ENCODE measurements at places on chromosomes 11 and 22.
A peak's percentile ranks its signal among the peaks of the same experiment; 100 is the strongest.

DNA sequence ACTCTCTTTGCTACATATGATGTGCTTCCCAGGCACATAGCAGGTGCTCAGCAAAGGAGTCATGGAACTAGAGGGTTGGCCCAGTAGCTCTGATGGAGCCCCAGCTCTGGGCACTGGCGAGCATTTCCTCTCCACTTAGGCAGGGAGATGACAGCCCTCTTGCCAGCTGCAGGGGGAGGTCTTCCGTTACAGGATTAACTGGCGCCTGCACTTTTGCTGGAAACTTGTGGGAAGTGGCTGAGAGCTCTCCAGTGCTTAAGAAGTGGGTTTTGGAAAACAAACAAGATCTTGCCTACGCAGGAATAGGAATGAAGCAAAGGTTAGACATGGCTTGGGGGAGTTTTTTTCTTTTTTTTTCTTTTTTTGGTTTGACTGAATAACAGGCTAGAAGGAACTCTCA, 75.5 kb downstream of the MICAL2 start:
- DNase-seq = no peak

GRCh38 chr11:47296045-47296444, 26.1 kb downstream of the MADD start:
- no peak for DNase-seq

DNA sequence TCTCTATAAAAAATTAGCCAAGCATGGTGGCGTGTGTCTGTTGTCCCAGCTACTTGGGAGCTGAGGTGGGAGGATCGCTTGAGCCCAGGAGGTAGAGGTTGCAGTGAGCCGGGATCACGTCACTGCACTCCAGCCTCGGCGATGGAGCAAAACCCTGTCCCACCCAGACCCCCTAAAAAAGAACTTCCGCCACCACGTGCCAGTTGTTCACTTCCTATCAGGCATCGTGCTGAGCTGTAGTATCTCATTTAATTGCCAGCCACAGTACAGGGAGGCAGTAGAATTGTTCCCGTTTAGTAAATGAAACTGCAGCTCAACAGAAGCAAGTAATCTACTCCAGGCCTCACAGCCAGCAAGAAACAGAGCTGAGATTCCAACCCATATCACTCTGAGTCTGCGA, 3.0 kb upstream of the TMEM132A start:
- no peak for DNase-seq

DNA sequence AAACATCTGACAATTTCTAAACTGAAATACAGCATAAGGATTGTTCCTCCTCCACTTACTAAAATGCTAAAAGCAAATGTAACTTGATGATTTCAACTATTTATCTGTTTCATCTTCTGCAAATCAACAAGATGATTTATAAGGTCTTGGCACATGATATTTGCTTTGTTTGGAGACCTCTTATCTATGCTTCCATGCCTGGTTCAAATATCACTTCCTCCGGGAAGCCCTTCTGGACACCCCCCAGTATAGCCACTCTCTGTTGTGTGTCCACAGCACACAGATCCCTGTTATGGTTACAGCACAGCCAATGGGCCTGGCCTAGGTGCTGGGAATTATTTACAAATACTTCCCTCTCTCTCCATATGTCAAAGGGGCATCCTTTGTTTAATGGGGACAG, 114.8 kb downstream of the C11orf58 start:
- DNase-seq = no peak

GRCh38 chr11:22666688-22667439, 453 bp downstream of the GAS2 start:
- DNase-seq = peak; percentile 22

GRCh38 chr11:68164437-68164836, 43.2 kb upstream of the CHKA start:
- no peak for DNase-seq

- DNase-seq = no peak
Measured at GRCh38 chr22:17733466-17733865, 40.8 kb downstream of the BID start.

DNA sequence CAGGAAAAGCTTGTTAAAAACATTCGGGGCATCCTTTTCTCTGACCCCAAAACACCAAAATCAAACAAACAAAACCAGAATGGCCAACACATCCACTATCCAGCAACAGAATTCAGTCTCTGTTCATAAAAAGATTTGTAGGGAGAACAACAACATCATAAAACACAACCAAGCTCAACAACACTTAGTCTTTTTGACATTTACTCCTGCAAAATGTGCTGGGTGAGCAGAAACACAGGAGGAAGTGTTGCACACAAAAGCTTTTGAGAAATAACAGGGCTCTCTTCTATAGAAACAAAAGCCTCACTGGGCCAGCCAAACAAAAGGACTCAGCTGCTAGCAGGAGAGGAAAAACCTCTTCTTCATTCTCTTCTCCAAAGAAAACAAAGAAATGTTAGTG, 736.0 kb upstream of the CCDC90B start:
- no peak for DNase-seq

- no peak for DNase-seq
Measured at GRCh38 chr11:134691295-134691873, 279.3 kb upstream of the B3GAT1 start.

GRCh38 chr11:69396051-69396947, 85.2 kb upstream of the LINC01488 start:
- no peak for DNase-seq

DNA sequence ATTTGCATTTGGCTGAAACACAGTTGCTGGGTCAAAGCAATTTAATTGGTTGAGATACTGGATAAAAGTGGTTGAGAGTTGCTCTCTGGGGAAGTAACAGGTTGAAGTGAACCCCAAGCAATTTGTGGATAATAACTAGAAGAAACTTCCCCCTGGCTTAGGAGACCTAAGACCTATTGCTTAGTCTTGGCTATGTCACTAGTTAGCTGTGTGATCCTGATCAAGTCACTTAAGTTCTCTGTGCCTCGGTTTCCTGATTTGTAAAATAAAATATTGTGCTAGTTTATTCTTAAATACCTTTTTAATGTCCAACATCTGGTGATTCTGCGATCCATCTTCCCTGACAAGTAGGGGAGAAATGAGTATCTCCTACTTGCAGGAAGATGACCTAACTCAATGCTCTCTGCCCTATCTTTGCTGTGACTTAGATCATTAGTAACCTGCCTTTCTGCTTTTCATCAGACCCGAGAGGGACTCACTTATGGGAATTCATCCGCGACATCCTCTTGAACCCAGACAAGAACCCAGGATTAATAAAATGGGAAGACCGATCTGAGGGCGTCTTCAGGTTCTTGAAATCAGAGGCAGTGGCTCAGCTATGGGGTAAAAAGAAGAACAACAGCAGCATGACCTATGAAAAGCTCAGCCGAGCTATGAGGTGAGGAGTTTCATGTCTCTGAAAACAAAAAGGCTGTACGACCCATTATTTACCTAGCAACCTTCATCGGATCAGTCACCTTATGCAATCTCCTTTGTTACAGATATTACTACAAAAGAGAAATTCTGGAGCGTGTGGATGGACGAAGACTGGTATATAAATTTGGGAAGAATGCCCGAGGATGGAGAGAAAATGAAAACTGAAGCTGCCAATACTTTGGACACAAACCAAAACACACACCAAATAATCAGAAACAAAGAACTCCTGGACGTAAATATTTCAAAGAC, 37.5 kb downstream of the EHF start:
- DNase-seq = no peak

DNA sequence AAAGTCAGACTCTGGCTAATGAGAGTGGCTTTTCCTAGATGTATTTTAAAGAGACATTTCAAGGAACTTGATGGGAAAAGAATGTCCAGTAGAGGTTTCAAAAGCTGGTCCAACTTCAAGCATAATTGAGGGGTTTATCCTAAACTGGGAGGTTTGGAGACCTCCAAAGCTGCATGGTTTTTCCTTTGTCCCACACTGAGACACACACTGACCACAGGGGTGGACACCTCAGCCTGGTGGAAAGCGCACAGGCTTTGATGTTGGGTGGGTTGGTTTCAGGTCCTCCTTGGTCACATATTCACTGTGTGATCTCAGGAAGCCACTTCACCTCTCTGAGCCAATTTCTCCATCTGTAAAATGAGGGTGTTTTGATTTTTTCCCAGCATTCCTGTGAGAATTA, 4.0 kb downstream of the SPON1 start:
- DNase-seq = no peak

DNA sequence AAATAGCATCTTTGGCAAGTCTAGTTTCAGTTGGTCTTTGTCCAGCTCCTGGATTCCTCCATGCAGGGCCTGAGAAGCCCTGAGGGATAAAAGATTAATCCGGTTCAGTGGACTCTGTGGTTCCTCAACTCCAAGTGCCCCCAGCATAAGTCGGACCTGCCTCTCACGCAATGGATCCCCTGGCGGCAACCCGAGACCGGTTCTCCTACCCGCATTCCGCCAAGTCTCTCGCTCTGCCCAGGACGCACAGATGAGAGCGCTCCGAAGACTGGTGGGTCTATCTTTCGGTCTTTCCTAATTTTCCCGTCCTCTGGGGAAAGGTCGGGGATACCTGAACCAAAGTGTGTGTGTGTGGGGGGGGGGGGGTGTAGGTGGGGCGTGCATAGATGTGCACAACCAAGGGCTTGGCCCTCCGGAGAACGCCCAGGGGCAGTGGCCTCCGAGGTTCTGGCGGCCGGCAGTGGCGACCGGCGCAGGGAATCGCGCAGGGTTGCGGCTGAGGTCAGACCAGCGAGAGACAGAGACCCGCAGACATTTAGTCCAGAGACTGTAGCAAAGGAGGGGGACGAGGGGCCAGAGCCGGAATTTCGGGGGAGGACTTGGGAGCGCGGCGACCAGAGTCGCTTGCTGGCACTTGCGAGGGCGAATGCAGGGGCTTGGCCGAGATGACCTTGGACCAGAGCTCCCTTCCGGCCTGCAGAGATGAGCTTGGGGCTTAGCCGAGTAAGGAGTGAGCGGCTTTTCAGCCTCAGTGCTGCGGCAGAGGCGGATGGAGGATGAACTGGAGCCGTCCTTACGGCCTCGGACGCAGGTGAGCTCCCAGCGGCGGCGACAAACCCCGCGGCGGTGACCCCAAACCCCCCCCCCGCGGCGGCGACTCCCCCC, 712 bp upstream of the SLC2A11 start:
- DNase-seq = no peak

DNA sequence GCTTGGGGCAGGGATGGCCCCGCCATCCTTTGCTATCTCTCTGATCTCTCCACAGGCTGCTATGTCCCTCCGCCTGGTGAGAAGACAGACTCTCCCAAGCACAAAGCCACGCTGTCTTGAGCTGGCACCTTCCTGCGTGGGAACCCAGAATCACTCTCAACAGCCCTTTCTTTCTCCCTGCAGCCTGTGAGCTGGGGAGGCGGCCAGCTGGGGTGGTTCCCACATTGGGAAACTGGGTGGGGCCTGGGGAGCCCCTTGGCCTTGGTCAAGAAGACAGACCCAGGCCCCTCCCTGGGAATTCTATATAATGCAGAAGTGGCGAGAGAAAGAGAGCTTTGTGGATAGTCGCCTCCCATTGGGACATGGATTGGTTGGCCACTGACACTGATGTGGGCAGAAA, 129.0 kb upstream of the TIMP3 start:
- no peak for DNase-seq

GRCh38 chr11:73275381-73275750, 3.2 kb downstream of the P2RY6 start:
- no peak for DNase-seq

GRCh38 chr11:119077839-119078238, 6.8 kb upstream of the HMBS start:
- no peak for DNase-seq
